ENCODE measurements at places on chromosomes 1 and 21.

DNA sequence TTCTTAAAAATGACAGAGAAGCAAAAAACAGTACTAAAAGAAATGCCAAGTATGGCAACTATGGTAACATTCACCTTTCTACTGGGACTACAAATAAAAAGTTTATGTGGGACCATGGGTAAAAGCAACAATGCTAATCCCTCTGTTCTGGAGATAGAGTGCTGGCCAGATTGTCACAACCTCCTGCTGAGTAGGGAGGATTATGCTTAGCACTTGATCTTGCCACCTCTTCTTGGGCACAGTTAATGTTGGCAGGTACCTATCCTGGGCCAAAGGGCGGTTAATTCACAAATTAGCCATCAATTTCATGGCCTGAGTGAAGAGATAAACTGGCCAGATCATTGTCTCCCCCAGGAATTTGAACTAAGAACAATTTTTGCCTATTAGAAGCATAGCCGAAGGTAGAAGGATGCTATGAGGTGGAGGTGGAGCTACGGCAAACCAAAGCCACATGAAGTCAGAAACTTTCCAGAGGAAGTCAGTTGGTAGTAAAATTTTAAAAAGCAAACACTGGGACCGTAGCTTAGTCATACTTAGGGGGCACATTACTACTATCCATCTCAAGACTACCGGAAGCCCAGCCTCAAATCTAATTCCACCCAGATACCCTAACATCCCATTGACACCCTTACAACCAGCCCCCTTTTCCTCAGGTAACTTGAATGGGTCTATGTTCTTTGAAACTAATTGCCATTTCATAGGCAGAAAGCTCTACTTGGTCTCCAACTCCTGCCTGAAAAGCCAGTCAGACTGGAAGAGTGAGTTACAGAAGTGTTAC is 2.7 kb downstream of the SCYL3 start:
- no peak overlapping the region for H3K27ac ChIP-seq
- no peaks in the 10 kb centered on the region for H3K4me1 ChIP-seq
- no peak for DNase-seq
- no peaks in the 10 kb centered on the region for H3K27me3 ChIP-seq
- peaks cover 5% of the 10 kb centered on the region for H3K36me3 ChIP-seq

DNA sequence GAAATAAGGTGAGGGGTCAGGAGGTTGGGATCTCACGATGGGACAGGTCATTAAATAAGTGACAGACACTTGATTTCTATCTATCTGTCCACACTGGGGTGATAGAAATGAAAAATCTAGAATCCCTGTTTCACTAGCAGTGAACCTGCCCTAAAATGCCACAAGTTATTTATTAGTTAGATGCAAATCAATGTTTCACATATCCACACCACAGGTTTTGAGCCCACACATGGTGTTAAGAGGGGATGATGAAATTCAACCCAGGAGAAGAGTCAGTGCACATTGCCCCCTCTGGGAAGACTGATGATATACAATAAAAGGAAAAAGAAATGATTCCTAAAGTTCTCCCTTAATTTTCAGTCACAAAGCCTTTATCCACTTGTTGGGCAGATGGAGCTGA is 10.1 kb upstream of the NTPCR start:
- no peak for DNase-seq
- no peak overlapping the region for H3K4me3 ChIP-seq
- H3K36me3 ChIP-seq, result no peaks in the 10 kb centered on the region
- H3K4me1 ChIP-seq, result no peaks in the 10 kb centered on the region

- H3K36me3 ChIP-seq, result peaks cover 26% of the 10 kb centered on the region
- no peak for DNase-seq
- no peaks in the 10 kb centered on the region for H3K4me1 ChIP-seq
- H3K4me3 ChIP-seq, result no peak overlapping the region
Observed at GRCh38 chr1:9753121-9753531, 70.6 kb downstream of the CLSTN1 start.

GRCh38 chr1:63790989-63791388 is 17.2 kb downstream of the ROR1 start:
- no peak for DNase-seq
- peak overlapping the region; percentile 26 for H3K4me3 ChIP-seq
- H3K36me3 ChIP-seq, result no peaks in the 10 kb centered on the region
- peaks cover 68% of the 10 kb centered on the region for H3K4me1 ChIP-seq
- no peak overlapping the region for H3K27ac ChIP-seq

All from H1 (cell line).